Effector memory CD8-positive, alpha-beta T cell (primary cell): ENCODE measurements at places on chromosomes 6 and 20.

DNA sequence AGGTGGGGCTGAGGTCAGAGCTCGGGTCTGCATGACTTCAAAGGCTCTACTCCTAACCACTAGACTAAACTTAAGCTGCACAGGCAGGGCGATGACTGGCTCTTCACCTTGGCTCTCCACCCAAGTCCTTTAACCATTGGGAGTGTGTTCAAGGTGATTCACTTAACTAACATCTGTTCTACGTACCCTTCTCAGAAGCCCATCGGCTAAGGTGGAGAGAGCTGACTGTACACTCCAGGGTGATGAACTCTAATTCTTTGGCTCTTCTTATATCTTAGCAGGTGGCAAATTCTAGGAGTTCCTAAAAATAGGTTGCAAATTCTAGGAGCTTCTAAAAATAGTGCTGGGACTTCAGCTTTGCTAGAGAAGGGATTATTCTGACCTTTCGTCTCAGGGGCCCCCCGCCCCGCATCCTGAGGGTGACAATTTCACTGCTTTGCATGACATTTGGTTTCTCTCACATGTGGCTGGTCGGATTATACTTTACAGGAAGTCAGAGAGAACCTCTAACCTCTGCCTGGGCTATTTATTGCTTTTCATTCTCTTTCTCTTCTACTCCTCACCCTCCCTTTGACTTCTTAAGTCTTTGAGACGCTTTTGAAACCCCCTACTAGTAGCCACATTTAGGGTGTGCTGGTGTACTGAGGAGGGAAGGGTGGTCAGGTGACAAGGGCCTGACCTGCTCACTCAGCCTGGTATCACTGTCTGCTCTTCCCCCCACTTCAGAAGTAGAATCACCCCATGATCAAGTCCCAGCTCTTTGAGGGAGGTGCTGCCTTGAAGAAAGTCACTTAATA lies 55.5 kb downstream of the PRDM1 start:
- DNase-seq, result peak; percentile 21

GRCh38 chr20:23435626-23436539 lies 3.6 kb upstream of the CSTL1 start:
- DNase-seq, result no peak

DNA sequence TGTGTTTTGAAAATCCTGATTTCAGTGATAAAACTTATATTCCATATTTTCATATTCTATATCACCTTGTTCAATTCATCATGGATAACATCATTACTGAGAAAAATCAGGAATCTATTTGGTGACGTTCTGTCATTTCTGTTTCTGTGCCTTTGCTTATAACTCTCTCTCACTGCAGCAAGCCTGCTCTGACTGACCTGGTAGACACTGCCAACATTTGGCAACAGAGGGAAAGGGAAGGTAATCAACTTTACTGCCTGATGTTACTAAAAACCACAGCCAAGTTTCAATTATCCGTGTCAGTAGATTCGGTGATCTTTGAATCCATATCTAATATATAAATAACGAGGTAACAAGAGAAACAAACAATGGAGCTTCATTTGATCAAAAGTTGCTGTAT lies 501.9 kb downstream of the LMBRD1 start:
- no peak for DNase-seq

DNA sequence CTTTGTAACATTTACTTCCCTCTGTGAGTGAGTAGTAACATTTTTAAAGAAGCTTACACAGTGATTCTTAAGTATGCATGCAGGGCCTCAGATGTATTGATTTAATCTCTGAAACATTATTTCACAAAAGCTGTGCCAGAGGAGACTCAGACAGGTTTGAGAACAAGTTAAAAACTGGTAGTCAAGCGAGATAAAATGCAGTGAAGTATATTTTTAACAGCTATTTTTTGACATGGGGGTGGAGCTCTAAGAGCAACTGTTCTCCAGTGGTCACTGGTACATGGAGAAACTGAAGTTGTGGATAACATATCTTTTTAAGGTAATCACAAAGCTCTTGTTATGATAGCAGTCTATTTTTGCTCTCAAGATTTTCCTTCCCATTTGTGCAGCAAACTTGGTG lies 20.4 kb downstream of the DSTN start:
- DNase-seq, result no peak

DNA sequence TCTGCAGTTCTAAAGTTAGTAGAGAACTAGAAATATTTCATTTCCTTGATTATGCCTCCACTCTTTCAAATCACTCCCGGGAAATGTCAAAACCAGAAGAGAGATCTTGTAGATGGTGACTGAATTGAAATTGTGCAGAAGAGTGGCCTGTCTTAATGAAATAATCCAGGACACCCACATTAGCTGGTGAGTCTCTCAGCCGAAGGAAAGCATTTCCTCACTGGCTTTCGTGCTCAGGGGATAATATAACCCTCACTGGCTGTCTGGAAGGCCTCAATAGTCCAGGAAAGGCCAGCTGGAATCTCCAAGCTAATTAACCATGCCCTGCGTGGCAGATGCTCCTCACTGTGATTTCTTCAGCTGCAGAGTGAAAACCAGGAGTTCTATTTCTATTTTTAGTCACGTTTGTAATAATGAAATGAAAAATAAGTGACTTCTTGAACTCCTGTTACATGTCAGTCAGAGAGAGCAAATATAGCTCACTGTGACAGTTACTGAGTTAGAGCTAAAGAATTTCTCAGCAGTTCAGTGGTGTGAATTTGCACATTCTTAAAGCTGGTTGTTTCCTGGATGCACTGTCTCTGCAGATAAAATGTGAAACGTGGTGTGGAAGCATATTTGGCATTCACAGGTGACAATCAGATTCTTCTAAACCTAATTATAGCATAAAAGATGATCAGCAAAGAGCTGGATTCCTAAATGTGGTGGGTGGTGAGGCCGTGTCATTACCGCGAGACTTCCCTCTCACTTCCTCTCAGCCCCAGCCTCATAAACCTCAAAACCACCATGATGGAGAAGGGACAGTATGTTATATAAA lies 211.7 kb downstream of the LMBRD1 start:
- no peak for DNase-seq

GRCh38 chr20:7346562-7346961 lies 579.1 kb downstream of the BMP2 start:
- no peak for DNase-seq

GRCh38 chr6:149270616-149271015 lies 46.9 kb upstream of the TAB2 start:
- DNase-seq, result no peak

GRCh38 chr6:82954356-82954755 lies 111.3 kb downstream of the UBE3D start:
- DNase-seq, result no peak

DNA sequence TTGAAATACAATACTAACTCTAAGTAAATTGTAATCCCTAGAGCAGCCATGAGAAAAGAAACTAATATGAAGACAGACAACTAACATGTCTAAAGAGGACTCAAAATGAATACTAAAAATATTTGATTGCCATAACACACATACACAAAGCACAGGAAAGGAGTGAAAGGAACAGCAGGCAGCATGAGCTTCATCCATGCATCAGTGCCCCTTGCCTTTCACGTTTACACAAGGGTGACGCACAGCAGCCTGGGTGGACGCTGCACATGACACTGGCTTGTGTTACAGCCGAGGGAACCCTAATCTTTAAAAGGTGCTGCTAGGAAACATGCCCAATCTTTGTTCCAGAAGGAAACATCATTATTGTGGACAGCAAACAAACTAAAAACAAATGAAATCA lies 123.5 kb downstream of the MAN1A1 start:
- DNase-seq, result no peak

- DNase-seq, result no peak
Observed at GRCh38 chr6:6905961-6906518, 201.7 kb upstream of the RREB1 start.

- no peak for DNase-seq
Observed at GRCh38 chr6:30837870-30838269, 46.4 kb upstream of the DDR1 start.

DNA sequence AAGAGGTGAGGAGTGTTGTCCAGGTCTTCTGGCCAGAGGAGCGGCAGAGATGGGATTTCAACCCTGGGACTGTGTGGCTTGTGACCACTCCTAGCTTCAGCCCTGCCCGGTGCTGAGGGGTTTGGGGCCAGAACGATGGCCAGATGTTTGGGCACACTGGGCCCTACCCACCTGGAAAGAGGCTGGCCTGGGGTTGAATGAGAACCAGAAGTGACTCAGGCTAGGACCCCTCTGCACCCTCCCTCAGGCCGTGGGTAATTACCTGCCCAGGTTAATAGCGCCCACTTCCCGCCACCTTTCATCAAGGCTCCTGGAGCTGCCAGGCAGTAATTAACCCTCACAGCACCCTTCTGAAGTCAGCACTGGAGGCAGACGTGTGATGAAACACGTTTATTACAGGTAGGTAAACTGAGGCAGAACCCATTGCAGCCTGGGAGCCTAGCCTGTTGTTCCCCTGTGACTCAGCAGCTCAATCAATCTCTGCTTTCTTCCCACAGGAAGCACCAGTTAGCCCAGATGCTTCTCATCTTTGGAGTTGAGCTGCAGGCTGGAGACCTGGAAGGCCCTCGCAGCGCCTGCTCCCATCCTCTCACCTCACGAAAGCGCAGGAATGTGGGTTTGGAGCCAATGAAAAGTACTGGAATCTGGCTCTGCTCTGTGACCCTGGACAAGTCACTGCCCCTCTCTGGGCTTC lies 120.8 kb downstream of the CEBPB start:
- DNase-seq, result no peak

- no peak for DNase-seq
Observed at GRCh38 chr6:71198908-71199307, 89.7 kb upstream of the OGFRL1 start.

GRCh38 chr20:1803061-1803931 lies 91.9 kb upstream of the SIRPA start:
- no peak for DNase-seq

DNA sequence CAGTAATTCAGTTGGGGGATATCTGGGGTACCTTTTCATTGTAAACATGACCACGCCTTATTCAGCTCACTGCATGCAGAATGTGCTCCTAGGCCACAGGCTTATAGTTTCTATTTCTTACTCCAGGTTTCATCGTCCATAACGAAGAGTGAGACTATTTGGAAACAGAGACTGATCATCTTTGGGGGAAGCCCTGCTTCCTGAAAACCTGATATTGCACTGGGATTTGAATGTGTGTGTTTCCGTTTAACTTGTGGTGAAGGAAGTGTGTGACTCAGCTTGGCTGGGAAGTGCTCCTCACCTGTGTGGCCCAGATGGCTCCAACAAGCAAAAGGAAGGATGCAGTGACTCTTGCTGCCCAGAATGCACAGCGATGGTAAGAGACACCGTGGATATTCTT lies 19.6 kb upstream of the LTV1 start:
- DNase-seq, result no peak

DNA sequence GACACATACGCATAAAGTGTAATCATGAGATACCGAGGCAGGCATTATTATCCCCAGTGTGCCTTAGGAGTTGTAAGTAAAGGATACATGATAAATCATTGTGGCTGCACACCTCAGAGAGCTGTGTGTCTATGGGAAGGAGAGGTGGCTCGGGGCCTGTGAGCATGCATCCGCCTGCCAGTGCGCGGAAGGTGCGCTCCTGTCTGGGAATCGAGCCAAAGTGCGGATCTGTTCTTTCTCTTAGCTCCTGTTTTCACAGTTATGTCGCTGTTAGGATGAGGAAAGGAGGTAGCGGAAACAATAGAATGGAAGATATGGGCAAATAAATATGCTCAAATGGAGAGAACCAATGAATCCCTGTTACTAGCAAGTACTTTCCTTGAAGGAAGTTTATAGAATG lies 98.0 kb downstream of the ANKRD6 start:
- no peak for DNase-seq

GRCh38 chr20:10249822-10250221 lies 31.2 kb downstream of the SNAP25 start:
- DNase-seq, result no peak

DNA sequence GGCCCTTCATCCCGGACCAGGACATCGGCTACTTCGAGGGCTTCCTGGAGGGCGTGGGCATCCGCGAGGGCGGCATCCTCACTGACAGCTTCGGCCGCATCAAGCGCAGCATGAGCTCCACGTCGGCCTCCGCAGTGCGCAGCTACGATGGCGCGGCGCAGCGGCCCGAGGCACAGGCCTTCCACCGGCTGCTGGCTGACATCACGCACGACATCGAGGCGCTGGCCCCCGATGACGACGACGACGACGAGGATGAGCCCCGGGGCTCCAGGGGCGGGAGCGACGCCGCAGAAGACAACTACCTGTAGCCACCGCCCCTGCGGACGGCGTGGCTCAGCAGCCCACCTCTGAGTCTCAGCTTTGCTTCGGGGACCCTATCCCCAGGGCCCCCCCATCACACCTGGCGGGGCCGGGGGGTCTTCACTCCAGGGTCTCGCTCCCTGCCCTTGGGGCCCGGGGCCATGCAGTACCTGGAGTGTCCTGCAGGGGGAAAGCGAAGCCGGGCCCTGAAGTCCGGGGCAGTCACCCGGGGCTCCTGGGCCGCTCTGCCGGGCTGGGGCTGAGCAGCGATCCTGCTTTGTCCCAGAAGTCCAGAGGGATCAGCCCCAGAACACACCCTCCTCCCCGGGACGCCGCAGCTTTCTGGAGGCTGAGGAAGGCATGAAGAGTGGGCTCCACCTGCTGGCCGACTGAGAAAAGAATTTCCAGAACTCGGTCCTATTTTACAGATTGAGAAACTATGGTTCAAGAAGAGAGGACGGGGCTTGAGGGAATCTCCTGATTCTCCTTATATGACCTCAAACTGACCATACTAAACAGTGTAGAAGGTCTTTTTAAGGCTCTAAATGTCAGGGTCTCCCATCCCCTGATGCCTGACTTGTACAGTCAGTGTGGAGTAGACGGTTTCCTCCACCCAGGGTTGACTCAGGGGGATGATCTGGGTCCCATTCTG lies 20.8 kb upstream of the HCK start:
- peak; percentile 46 for DNase-seq

DNA sequence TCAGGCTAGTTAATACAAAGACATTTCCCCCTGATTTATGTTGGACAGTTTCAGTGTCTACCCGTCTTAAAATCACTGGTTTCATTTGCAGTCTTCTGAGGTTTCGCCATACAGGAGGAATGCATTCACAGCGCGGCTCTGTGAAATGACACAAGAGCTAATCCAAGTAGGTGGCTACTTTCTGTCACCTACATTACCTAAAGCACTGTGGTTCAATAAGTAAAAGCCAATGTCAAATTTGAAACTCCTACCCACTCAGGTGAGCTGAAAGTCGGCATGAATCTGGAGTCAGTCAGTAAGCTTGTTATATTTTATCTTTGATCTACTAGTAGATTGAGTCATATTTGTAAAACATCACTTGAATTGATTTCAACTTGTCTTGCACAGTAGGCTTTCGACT lies 370.8 kb downstream of the LAMA2 start:
- DNase-seq, result no peak

DNA sequence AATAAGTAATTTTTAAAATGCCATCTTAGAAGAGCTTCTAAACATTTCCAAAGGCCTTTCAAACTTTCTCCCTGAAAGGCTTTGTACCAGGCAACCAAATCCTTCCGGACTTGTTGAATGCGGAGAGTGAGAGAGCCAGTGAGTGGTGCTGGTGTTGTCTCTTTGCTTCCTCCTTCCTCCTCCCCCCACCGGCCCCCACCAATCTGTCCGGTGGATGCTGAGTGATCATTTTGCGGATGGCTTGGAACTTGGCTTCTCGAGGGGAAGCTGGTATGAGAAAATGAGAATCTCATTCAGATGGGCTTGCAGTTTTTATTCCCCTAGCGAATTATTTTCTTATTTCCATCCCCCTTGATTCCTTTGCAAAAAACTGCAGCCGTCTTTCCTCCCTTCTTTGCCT lies 97.3 kb downstream of the ANKRD60 start:
- DNase-seq, result no peak
